ENCODE measurements at places on chromosomes 16 and 17.

DNA sequence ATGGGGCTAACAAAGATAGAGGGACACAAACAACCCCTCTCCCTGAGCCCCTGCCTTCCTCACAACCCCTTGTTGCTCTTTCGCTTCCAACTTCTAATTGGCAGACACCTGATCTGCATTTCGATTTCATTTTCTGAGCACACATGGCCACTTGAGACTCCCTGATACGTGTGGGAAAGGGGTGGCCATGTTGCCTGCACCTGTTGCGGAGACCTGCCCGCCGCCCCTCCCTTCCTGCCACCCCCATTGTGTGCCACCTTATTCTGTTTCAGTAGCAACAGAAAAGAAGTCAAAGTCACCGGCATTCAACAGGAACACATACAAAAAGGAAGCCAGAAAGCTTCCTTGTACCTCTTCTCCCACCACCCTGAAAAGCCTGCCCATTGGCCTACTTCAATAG, 254.7 kb upstream of the SOX9 start:
- DNase-seq = no peak

GRCh38 chr17:51391982-51392654, 131.8 kb downstream of the UTP18 start:
- DNase-seq = no peak

DNA sequence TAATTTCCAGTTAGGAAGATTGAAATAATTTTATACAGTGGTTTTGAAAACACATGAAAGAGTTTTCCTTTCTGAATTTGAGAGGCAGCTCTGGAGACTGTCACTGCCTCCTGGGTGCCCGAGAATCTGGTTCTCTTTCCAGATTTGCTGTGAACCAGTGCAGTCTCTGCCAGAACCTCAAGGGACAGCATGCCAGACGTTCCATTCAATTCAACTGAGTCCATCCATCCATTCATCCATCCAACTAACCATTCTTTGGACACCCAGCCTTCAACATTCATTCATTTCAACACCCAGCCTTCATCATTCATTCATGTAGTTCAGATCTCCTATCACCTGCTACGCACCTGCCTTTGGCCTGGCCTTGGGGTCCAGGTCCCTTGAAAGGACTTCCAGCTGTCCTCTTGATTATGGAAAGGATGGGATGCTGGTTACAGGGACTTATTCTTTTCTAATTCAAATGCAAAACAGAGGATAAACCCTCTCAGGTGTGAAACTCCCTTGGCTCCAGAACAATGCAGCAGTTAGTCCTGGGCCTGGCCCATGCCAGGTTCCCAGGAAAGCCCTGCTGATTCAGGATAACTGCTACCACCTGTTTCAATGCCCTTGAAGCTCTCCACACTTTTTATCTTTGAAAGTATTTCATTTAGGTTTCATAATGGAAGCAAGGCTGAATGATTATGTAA, 68.7 kb downstream of the WSCD1 start:
- no peak for DNase-seq

DNA sequence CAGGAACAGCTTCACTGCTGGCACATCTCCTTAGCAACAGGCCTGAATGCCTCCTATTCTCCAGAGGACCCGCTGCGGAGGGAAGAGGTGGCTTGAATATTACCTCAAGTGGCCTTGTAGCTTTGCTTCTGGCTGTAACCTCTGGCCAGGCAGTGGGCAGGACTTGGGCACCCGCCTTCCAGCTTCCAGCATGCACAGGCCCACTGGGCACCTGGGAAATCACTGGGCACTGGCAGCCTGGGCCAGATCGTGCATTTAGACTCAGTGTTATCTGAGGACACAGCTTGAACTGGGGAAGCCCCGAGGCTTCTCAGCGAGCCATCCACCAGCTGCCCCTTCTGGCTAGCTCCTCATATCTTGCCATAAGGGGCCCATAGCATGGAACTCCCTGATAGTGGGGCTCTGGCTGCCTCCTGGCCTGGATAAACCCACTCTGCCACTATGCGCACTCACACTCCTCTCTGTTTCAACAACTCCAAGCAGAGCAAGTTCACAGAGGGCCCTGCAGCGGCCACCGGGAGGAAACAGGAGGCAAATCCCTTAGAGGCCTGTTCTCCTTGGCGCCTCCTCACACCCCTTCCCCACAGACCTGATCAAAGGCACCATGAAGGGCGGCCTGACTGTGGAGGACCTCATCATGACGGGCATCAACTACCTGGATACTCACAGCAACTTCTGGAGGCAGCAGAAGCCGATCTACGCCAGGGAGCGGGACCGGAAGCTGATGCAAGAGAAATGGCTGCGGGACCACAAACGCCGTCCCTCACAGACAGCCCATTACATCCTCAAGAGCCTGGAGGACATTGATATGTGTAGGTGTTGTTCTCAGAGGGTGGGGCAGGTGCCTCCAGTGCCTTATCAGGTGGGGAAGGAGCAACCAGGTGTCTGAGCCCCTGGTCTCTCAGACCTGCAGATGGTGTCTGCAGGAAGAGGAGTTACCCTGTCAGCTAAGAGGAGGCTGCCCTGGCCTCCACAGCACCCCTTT, 7.8 kb downstream of the ODAD4 start:
- no peak for DNase-seq

- DNase-seq = no peak
Observed at GRCh38 chr16:57914244-57915173, 56.4 kb downstream of the CNGB1 start.

Measured in CD4-positive, alpha-beta T cell treated with Interleukin-12 subunit alpha and Interleukin-12 subunit beta, for 1 hour (primary cell).